ENCODE measurements at places on chromosomes 7 and 10.
A peak's percentile ranks its signal among the peaks of the same experiment; 100 is the strongest.

GRCh38 chr7:79478386-79478785 is 24.9 kb upstream of the MAGI2 start:
- DNase-seq, result no peak

DNA sequence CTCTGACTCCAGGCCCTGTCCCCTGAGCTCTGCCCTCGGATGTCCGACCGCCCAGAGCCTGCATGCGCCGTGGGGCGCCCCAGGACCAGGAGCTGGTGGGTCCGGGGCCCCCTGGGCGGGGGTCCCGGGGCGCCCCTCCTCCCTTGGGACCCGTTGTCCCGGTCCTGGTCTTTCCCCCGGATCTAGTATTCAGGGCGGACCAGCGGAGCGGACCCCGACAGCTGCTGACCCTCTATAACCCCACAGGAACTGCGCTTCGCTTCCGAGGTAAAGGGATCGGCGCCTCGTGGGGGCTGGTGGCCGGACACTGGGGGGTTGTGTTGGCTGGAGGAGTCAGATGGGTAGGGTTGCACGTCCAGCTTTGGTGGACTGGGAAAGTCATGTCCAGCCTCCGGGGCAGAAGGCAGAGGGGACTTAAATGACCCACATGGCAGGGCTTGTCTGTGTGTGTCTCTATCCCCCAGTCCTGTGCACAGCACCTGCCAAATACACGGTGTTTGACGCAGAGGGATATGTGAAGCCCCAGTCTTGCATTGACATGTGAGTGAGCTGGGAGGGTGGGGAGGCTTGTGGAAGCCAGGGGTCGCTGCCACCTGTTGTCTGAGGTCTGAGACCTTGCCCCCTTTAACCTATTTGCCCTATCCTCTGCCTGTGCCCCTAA is 520 bp downstream of the MOSPD3 start:
- DNase-seq, result peak; percentile 34

DNA sequence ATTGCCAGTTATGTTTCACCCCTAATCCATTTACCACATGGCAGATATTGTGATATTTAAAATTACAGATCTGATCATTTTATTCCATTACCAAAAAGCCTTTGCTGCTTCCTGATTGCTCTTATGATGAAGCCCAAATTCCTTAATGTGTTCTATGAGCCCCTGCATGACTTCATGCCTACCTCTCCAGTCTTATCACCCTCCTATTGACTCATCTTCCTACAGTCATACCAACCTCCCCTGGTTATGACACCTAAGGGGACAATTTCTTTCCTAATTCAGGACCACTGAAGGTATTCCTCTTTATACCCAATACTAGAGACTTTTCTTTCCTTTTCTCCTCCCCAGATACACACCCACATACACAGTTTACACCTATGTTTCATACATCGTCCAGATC is 36.0 kb downstream of the TES start:
- DNase-seq, result no peak

DNA sequence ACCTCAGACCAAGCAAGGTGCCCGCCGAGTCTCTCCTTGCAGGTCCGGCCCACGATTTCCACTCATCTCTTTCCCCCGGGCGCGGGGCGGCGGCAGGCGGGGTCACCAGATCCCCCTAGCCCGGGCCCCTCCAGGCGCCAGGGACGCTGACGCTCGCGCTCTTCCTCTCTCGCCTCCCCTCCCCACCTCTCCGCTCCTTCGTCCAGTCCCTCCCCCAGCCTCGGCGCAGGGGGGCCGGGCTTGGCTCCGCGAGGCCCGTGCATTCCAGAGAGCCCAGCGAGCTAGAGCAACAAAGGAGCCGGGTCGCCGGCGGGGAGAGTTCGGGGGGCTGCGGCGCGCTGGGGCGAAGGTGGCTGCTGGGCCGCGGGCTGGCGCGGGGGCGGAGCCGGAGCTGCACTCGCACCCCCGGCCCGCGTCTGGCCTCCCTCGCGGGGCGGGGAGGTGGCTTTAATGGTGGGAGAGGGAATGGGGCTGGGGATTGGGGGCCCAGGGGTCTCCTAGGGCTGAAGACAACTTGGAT is at the start of gene SMO:
Gene SMO, plus strand, starts transcription at position 262 of the 520 bp plus-strand sequence. CDS start 519 bp downstream, outside the sequence.
- peak; percentile 72 for DNase-seq

DNA sequence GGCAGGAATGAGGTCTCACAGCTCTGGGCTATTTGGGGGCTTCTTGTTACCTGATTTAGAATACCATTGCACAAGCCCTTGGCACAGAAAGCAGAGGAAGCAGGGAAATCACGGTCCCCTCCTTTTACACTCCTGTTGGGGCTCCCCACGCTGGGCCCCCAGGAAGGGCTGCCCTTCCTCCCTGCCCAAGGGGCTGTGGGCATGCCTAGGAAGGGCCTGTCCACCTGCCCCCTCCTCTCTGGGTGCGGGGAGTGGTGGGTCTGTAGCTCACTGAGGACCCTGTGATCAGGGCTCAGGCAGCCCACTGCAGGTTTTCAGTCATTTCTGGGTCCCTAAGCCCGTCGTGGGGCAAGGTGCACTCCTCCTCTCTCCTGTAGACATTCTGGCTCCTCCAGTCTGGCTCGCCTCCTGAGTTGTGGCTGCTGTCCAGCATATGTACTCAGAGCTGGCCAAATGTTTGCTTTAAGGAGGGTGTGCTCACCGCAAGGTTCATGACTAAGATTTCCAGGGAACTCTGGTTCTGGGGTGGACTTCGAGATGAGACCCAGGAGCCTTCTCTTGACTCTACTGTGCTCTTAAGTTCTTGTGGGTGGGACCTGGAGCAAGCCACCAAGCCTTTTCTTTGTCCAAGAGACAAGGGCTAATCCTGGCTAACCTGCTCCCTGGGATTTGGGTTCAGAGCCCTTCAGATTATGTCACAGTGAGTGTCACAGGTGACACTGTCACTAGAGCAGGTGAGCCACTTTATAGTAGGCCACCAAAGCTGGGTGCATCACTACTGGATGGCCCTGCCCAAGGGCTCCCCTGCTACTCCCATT is 56.0 kb downstream of the TACR2 start:
- DNase-seq, result peak; percentile 51

DNA sequence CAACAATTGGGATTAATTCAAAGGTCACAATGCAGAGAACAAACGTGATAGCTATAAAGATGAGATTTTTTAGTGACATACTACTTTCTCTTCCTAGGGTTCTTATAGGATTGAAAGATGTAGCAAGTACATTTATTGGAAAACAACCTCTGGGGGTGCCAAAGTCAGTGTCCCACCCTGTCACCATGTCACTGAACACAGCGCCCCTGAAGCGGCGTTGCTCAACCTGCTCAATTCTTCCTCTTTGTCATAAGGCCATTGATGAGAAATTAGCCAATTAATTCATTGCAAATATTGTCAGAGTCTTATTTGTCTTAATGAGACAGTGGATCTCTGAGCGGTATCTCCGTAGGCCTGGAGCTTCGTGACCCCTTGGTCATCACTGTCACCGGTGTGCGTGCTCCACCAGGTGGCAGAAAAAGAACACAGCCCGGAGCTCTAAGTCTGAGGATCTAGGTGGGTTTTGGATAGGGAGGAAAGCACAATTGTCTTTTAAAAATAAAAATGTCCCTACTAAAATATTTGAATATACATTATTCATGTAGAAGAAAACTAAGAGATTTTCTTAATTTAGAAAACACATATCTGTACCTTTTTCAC is 362.6 kb downstream of the PAXIP1 start:
- peak; percentile 49 for DNase-seq

- no peak for DNase-seq
These were observed 2.1 kb downstream of the CAMK1D start for GRCh38 chr10:12351447-12351846.

GRCh38 chr10:78229950-78230675 is 196.4 kb downstream of the RPS24 start:
- no peak for DNase-seq

GRCh38 chr10:5196702-5197113 is at the start of gene AKR1C4:
TSS of gene AKR1C4 (plus strand) at chr10:5196837. CDS start at chr10:5196868, 31 bp downstream.
- DNase-seq, result no peak

- DNase-seq, result no peak
These were observed 234.5 kb upstream of the MEOX2 start for GRCh38 chr7:15920953-15921352.

DNA sequence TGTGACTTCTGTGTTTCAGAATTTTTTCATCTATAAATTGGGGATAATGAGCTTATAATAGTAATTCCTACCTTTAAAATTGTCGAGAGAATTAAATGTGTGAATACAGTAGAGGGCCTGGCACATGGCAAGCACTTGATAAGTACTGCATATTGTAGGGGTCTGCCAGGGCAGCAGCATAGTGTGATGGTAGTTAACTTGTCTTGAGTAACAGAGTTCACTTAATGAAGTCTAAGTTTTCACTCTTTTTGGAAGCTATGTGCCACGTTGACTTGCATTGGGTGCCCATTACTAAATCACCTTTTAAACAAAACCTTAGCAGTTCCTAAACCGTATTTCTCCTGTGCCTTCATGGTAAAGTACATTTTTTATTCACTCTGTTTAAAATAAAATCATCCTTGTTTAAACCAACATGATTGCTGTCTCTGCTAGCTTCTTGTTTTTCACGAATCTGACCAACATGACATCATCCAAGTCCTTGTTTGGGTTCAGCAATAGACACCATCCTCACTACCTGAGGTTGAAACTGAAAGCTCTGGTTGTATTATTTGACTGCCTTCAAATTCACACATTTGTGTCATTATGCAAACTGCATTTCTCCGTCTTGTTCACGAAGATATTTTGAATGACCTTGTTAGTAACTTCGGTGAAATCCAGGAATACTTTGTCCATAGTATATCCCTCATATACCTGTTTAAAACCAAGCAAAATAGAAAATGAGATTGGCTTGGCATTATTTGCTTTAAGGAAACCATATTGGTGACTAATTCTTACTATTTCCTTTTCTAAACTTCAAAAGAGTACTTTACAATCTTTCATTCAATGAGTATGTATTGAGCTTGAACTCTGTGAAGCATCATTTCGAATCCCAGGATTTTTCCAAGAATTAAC is 340.2 kb downstream of the SUGCT start:
- no peak for DNase-seq

All from WERI-Rb-1 (cell line).